Lower leg skin (tissue), 4 donors: ENCODE measurements at places on chromosomes 5 and 9. TPM values are rescaled to one million over a fixed set of nuclear protein-coding genes. Genes with fewer than 3 reads are reported as not detected.

CA9 gene
- 5.2 TPM for total RNA-seq

SLC36A2 gene
- not detected for total RNA-seq

PANK3 gene
- 43.3 TPM for total RNA-seq

GABRA6 gene
- not detected for total RNA-seq

TMC1 gene
- total RNA-seq, result not detected

MEIKIN gene
- total RNA-seq, result not detected

DNA sequence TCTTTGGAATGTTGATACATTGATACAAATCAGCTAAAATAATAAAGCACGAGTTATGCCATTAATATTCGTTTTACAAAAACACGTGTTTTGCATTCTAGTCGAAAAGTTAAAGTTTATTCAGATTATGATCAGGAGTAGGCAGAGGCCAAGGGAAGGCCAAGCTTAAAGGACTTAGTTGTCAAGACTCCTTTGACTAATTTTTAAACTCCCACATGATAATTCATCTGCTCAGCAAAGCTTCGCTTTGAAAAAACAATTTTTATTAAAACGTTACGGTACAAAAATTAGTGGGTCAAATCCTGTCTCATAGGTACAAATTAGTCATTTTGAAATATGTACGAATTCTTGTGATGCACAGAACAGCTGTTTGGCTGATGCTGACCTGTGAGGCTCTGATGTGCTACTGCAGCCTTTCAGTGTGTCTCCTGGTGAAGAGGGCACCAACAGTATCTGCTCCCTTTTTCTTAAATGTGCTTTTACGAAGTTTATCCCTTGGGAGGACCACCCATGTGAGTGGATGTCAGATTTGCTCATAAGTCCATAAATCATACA is 23.0 kb upstream of the NR3C1 start:
- no peak for DNase-seq

- peak; percentile 43 for DNase-seq
Observed at GRCh38 chr9:122814545-122814944, 13.8 kb downstream of the PDCL start.

DNA sequence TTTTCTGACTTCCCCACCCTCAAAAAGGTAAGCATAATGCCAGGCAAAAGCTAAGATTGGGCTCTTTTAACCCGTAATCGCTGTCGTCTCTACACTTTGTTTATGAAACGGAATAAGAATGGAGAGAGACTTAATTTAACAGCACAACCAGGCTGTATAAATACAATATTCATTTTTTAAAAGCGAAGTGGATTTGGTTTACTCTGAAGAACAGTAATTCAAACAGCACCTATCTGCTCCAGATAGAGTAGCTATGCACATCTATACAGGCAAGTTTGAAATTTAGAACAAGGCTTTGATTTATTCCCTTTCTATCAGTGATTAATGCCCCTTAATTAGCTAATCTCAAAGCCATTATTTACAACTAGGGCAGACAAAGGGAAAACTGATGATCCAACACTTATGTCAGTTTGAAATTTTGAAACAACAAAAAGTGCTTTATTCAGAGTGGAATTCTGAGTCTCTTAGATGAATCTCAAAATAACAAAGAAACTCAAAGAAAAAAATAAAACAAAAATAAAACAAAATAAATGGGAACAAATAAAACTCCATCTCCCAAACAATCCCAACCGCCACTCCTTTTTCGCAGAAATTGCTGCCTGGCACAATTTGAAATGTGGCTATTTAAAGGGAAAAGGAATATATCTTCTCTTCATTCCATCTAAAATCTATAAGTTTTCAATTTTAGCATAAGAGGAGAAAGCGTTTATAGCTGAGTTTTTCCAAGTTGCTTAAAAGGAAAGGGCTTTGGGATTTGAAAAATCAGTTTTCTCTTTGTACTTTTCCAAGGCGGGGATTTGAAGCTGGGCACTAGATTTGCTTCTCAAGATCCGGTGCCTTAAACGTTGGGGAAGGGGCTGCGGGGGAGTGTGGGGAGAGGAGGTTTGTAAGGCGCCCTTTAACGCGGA is 298.6 kb downstream of the PARP8 start:
- DNase-seq, result no peak

DNA sequence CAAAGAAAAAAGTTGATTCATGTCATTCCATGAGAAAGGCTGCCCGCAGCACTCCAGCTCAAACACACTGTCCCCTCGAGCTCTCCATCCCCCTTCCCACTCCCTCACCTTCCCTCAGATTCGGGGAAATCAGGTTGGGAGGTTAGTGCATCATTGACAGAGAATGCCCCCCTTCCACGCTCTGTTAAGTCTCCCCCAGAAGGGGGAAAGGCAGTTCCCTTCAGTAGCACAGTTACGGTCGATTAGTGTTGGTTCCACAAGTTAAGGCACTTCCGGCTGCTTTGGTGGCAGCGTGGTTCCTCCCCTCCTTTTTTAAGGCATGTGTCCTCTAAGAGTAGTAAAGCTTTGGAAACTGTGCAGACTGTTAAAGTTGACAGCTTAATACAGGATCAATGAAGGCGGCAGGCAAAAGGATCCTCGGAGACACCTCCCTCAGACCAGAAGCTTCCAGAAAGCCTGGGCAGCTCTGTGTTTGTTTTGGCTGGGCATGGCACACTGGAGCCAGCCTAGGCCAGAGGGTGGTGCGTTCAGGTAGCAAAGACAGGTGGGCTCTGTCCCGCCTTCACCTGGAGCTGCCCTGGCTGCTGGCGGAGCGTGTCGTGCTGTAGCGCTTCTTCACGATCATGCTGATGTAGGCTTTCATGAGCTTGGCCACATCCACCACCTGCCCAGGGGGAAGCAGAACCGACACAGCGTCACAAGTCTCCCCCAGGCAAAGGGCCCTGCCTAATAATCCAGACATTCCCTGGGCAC is 49.5 kb upstream of the RETREG1 start:
- no peak for DNase-seq

GRCh38 chr9:130333712-130334062 is 68.1 kb downstream of the HMCN2 start:
- DNase-seq, result no peak

- DNase-seq, result no peak
Observed at GRCh38 chr9:125410522-125410894, 148.9 kb downstream of the GAPVD1 start.

DNA sequence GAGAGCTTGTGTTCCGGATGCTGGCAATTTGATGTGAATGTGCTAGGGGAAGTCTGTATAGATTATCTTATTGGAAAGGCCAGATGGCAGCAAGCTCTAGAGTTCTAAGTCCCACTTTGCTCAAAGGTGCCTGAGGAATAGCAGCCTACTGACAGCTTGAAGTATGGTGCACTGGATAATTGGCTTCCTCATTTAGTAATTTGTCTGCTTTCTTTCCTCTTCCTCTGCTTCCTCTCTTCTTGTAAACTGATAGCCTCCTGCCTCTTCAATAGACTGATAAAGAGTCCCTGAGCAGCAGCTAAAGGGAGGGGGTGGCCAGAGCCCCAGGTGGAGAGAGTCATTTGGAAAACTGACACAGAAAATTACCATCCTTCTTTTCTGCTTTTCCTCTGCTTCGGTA is 177.3 kb downstream of the FGF1 start:
- DNase-seq, result no peak

DNA sequence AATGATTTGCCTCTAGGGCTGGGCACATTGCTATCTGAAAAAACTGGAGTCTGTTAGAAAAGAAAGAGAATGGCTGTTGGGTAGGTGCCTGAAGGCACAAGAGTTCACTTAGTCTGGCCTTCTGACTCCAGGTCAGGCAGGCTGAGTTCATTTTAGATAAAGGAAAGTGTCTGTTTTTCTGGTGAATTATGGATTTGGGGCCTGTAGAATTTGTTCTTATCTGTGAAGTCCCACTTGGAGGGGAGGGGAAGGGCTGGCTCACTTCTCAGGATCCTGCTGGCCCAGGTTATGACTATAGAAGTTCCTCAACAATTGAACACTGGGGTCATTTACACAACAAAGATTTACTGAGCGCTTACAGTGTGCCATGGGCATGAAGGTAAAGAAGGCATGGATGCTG is 11.5 kb upstream of the SEPTIN8 start:
- no peak for DNase-seq

- no peak for DNase-seq
Observed at GRCh38 chr9:126451316-126451885, 124.8 kb downstream of the MVB12B start.

DNA sequence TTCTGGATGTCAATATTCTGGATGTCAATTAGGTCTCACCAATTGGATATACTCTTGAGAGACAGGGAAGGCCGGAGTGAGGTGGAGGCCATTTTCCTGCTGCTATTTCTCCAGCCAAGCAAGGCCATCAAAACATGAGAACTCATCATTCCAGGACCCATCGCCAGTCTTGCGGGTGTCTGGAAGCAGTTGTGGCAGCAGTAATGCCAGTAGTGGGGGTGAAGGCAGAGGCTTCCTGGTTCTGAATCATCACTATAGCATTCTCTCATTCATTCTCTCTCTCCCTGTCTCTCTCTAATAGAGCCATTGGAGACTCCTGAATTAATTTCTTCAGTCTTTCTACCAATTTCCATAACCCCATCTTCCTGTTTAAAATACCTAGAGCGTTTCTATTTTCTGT is 71.8 kb downstream of the EGFLAM start:
- DNase-seq, result no peak

- DNase-seq, result no peak
Observed at GRCh38 chr9:87278971-87279733, 218.5 kb upstream of the DAPK1 start.

GRCh38 chr5:171155621-171156020 is 153.4 kb upstream of the TLX3 start:
- DNase-seq, result no peak

DNA sequence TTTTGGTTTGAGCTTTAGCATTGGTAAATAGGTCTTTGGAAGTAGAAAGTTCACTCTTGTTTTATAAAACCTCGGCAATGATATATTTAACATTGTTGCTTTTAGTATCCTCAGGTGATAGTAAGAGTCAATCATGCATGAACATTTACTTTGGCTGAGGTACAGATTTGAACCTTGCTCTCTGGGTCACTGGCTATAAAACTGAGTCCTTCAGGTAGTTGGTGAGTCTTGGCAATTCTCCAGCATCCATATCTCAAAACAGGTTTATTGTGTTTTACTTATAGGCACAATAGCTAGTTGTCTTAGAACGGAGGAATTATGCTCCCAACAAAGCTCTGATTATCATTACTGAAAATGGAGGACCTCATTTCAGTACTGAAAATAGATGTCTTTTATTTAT is 75.1 kb downstream of the MAT2B start:
- DNase-seq, result no peak

GRCh38 chr5:172637740-172638139 is 3.3 kb upstream of the NEURL1B start:
- no peak for DNase-seq

DNA sequence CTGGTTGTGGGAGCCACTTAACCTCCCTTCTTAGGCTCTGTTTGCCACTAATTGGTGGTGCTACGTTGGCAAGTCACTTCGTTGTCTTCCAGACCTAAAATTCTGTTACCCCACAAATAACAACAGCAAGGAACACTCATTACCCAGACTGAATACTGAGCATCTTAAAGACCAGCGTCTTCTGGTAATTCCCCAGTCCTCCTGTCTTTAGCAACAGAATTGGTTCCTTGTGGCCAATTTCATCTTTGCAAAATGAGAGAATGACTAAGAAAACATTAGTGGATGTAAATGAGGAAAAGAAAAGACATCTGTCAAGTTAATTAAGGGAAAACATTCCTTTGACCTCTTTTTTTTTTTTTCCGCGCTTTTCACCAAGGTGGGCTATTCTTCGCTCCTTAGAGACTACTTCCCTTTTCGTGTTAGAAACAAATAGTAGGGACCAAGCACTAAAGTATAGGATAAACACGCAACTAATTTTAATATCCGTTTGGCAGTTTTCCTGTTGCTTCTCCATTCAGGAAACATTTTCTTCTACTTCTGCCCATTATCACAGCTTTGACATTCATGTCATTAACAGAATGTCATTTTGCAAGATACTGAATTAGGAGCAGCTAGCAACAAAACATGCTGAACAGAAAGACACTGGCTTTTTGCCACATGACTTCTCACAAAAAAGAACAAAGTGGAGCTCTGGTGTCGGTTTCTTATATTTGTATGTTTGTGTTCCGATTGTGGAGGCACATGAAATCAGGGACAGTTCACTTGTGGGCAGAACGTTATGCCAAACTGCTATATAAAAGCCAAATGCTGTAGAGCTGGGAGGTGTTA is 154.2 kb downstream of the CD180 start:
- DNase-seq, result no peak

GRCh38 chr5:169922474-169922873 is 57.8 kb downstream of the INSYN2B start:
- DNase-seq, result no peak

DNA sequence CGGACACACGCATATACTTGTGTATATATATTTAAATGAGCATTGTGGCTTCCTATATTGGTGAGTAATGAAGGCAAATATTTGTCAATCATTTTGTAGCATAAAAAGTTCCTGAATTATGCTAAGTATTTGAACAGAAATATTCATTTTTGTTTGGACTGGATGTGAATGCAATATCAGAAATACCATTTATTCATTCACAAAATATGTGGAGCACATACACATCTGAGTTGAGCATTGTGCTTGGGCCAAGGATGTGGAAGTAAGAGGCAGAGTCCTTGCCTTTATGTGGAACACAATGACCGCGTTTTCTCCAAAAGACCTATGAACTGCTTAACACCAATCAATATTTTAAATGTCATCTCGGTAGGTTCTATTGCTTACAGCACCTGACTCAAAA is 1086.5 kb downstream of the NR2F1-AS1 start:
- no peak for DNase-seq

DNA sequence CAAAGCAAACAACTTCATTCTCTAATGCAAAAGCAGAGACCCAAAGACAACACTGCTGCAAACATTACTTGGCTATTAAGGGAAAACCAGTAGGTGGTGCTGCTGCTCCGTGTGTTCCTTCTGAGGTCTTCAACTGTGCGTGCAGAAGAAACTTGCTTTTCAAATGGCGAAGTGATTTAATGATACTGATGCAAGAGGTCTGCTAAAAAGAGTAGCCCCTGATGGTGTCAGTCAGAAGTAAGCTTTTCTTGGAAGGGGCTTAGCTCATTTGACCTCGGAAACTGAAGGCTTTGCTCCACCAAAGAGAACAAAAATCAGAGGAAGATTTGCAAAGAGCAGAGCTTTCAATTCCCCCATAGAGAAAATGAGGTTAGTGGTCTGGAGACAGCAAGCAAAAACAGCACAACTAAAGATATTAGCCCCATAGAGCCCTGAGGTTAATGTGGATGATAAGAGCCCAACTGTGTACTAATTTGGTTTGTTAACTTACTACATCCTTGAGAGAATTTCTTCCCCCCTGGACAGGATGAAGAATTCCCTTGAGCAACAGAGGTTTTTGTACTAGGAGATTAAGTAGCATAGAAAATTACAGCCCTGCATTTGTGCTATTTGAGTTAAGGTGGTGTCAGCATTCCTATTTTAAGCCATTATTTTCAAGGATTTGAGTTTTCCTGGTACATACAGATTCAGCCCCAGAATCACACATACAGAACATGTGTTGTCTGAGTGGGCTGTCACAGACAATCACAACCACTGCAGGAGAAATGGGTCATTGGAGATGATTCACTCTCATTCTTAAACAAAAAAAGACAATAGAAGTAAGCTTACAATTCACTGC is 153.2 kb upstream of the C9orf72 start:
- DNase-seq, result no peak
